ENCODE measurements at places on chromosomes 16 and 17. TPM values are rescaled to one million over a fixed set of nuclear protein-coding genes. Genes with fewer than 3 reads are reported as not detected.

- no peak for DNase-seq
- H3K36me3 ChIP-seq: no peaks in the 10 kb centered on the region
- H3K4me3 ChIP-seq: no peak overlapping the region
- H3K27me3 ChIP-seq: peaks cover 12% of the 10 kb centered on the region
- no peaks in the 10 kb centered on the region for H3K4me1 ChIP-seq
Observed at GRCh38 chr17:32933881-32934280, 5.9 kb downstream of the TMEM98 start.

DNA sequence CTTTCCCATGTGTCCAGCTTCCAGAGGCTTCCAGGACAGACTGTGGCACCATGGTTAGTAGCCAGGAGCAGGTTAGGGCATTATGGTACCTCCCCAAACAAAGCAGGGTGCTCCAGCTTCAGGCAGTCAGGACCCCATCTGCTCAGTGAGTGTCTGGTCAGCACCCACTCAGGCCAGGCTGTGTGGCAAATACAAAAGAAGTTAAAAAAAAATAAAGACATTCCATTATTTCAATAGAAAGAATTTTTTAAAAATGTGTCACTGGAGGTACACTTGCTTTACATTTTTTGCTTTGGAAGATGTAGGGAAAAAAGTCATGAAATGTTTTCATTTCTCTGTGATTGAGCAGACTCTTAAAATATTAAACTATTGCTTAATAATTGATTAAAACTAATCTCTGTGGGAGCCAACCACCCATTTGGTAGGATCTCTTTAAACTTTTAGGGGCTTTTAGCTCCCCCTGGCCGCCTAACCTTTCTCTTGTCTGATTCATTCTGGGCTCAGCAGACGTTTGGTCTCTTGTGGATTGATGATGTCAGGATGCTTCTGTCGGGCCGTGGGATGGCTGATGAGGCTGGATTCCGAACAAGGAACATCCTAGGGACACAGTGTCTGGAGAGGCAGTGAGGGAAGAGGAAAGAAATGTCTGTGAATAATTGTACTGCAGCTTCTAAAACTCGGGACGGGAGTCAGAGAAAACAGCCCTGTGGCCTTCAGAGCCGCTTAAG, 28.4 kb upstream of the NPTX1 start:
- no peak for DNase-seq
- H3K4me3 ChIP-seq: no peak overlapping the region
- H3K4me1 ChIP-seq: no peaks in the 10 kb centered on the region
- H3K27me3 ChIP-seq: no peaks in the 10 kb centered on the region

- H3K27ac ChIP-seq: no peak overlapping the region
- no peak for DNase-seq
- H3K4me1 ChIP-seq: no peaks in the 10 kb centered on the region
Observed at GRCh38 chr16:7505495-7505894, 172.8 kb downstream of the RBFOX1 start.

DNA sequence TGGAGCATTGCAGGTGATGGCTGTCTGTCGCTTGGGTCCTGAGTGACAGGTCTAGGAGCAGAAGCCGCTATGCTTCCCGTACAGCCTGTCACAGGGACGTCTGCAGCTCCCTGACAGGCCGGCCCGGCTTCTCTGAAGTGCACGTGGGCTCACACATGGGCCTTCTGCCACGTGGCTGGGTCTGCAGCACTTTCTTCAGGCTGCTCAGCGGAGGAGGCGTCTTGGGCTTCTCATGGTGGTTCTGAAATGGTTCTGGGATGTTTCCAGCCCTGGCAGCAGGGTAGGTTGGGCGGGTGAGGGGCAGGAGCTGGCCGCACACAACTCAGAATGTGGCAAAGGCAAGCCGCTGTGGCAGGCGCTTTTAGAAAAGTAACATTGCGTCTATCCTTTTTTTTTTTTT, 80.3 kb upstream of the ZNF750 start:
- no peak overlapping the region for H3K27ac ChIP-seq
- H3K27me3 ChIP-seq: no peaks in the 10 kb centered on the region
- H3K36me3 ChIP-seq: peaks cover 20% of the 10 kb centered on the region
- no peak overlapping the region for H3K4me3 ChIP-seq
- no peak for DNase-seq

DNA sequence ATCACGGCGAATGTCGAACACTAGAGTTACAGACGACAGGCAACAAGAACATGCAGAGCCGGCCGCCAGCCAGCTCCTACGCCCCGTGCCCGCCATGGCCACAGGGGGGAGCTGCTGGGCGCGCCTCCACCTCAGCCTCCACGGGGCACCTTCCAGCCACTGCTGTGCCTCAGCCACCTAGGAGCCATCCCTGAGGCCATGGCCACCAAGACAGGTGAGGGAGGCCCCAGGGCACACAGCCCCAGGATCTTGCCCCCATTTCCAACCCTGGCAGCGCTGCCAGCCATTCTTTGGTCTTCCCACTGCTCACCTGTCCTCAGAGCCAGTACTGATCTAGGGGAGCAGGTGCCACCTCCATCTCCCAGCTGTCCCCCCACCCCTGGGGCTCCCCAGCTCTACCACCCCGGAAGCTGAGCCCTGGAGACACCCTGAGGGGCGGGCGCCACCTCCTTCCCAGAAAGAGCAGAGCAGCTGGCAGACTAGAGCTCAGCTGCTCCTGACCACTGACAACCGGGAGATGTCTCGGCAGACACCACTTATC, 11.8 kb downstream of the GNPTG start:
- peak; percentile 62 for DNase-seq
- H3K27me3 ChIP-seq: no peaks in the 10 kb centered on the region

DNA sequence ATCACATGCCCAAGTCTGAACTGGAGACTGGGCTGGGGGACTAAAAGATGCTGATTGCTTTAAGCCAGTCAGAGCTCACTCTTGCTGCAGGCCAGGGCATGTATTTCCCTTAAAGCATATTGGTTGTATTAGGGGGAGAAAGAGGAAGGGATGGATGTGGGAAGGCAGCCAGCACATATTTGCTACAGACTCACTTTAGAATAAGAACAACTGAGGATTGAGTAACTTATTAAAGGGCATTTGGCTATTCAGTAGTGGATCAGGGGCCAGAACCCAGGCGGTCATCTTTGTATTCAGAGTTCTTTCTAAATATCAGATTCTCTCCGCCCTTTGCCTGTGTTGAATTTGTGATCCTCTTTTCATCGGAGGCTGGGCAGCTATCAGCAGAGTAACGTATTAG, 231.7 kb downstream of the HAPSTR1 start:
- H3K36me3 ChIP-seq: no peaks in the 10 kb centered on the region
- no peak overlapping the region for H3K4me3 ChIP-seq
- H3K27me3 ChIP-seq: no peaks in the 10 kb centered on the region
- no peak for DNase-seq
- no peaks in the 10 kb centered on the region for H3K4me1 ChIP-seq
- H3K27ac ChIP-seq: no peak overlapping the region

DNA sequence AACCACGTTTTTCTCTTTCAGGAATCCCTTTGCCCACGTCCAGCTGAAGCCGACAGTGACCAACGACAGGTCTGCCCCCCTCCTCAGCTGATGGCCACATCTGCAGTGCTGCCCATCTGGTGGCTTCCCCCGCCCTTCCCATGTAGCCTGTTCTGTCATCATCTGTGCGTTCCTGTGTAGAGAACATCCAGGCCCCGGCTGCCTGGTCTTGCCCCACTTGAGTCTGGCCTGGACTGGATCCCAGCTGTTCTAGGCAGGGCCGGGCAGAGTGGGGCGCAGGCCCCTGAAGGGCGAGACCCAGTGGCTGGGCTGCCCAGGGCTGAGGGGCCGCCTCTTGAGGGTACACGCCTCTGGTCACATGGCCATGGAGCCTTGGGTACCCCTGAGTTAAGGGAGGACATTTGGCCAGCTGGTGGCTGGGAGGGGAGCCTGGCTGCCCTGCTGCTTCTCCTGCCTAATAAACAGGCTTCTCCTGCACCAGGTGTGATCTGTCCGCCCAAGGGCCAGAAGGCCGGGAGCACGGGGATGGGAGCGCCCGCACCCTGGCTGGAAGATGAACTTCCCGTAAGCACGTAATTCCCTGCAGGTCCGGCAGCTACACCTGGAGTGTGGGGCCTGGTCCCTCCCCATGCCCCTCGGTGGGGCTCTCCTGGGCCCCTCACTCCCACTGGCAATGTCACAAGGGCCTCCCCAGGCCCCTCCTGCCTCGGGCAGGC, 49.4 kb upstream of the PVALEF start:
- peaks cover 15% of the 10 kb centered on the region for H3K4me1 ChIP-seq
- H3K4me3 ChIP-seq: no peak overlapping the region
- no peaks in the 10 kb centered on the region for H3K36me3 ChIP-seq
- H3K27ac ChIP-seq: no peak overlapping the region
- H3K27me3 ChIP-seq: no peaks in the 10 kb centered on the region

DNA sequence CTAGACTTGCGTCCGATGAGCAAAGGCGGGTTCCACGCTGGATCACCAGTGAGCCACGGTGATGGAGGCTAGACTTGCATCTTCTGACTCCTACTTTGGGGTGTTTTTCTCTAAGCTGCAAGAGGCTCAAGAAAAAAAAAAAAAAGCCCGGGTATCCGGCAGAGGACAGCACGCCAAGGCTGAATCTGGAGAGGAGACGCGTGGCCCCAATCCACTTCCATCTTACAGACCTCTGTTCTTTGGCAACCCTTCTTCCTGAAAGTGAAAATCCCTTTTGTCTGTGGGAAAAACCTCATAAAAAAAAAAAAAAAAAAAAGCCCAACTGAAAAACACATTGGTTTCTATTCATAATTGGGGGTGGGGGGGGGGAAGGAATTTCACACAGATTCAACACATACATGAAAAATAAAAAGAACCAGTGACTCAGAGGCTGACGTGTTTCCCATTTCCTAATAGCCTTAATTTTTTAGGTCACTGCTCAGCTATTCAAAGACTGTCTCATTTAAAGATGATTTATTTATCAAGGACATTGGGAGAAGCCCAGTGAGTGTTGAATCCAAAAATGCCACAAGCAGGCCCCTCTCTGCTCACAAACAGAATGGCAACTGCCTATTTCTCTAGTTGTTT, 258.3 kb downstream of the FOXL1 start:
- no peak overlapping the region for H3K27ac ChIP-seq
- no peak overlapping the region for H3K4me3 ChIP-seq
- no peak for DNase-seq
- no peaks in the 10 kb centered on the region for H3K36me3 ChIP-seq
- H3K4me1 ChIP-seq: no peaks in the 10 kb centered on the region

- no peaks in the 10 kb centered on the region for H3K27me3 ChIP-seq
- H3K4me3 ChIP-seq: no peak overlapping the region
- no peak overlapping the region for H3K27ac ChIP-seq
- DNase-seq: no peak
Observed at GRCh38 chr16:47359478-47359877, 101.4 kb downstream of the ITFG1 start.

- no peak overlapping the region for H3K4me3 ChIP-seq
- H3K4me1 ChIP-seq: no peaks in the 10 kb centered on the region
- no peak for DNase-seq
- peaks cover 46% of the 10 kb centered on the region for H3K36me3 ChIP-seq
- no peaks in the 10 kb centered on the region for H3K27me3 ChIP-seq
Observed at GRCh38 chr17:3924512-3925350, 8.5 kb upstream of the P2RX1 start.

DNA sequence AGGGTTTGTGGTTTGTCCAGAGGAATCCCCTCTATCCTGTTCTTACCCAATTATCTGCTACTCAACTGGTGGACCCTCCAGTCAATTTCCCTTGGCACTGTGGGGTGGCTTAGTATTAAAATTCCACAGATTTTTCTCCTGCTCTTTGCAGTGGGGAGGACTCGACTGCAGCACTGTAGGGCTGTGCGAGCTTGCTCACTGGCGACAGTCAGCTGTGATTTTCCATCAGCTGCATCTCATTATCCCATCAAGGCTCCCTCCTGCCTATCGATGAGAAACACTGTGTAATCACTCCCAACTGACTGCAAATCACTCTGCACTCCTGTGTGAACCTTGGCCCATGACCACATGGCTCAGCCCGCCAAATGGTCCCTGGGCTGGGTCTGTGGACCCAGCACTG, 90.5 kb upstream of the MAF start:
- peaks cover 4% of the 10 kb centered on the region for H3K27me3 ChIP-seq
- no peaks in the 10 kb centered on the region for H3K4me1 ChIP-seq
- H3K27ac ChIP-seq: no peak overlapping the region
- DNase-seq: no peak
- no peak overlapping the region for H3K4me3 ChIP-seq

- peaks cover 10% of the 10 kb centered on the region for H3K27me3 ChIP-seq
- H3K4me3 ChIP-seq: no peak overlapping the region
- no peaks in the 10 kb centered on the region for H3K36me3 ChIP-seq
- H3K27ac ChIP-seq: no peak overlapping the region
Observed at GRCh38 chr16:75559564-75560372, 3.7 kb upstream of the TMEM231 start.

DNA sequence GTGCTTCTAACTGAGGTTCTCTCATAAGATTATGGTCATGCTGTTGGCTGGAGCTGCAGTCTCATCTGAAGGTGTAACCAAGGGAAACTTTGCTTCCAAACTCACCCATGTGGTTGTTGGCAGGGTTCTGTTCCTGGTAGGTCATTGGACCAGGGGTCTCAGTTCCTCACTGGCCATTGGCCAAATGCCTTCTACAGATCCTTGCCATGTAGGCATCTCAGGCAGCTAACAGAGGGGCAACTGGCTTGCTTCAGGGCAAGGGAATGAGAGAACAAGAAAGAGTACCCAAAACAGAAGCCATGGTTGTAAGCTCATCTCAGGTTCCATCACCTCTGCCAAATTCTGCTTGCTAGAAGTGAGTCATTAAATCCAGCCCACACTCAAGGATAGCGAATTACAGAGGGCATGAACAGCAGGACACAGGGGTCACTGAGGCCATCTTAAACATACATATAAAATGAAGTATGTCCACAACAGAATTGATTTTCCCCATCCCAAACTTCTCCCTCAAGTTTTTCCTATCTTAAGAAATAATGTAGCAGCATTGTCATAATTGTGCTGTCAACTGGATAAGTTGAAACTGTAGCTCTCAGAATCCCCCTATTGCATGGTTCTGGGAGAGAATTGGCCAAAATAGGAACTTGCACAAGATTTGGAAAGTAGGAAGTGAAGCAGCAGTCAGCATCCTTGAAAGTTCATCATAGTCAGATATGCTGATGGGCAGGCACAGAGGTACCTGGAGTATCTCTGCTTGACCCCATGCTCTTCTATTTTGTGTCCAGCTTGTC, 42.4 kb upstream of the CES5A start:
- H3K4me1 ChIP-seq: no peaks in the 10 kb centered on the region
- DNase-seq: no peak
- H3K27ac ChIP-seq: no peak overlapping the region
- no peak overlapping the region for H3K4me3 ChIP-seq
- no peaks in the 10 kb centered on the region for H3K27me3 ChIP-seq

- H3K27ac ChIP-seq: no peak overlapping the region
- H3K36me3 ChIP-seq: no peaks in the 10 kb centered on the region
- DNase-seq: no peak
- no peaks in the 10 kb centered on the region for H3K27me3 ChIP-seq
- H3K4me1 ChIP-seq: peaks cover 6% of the 10 kb centered on the region
Observed at GRCh38 chr17:4510618-4510941, 11.9 kb downstream of the SPNS2 start.

GRCh38 chr16:77170805-77171204, 20.2 kb upstream of the MON1B start:
- peaks cover 8% of the 10 kb centered on the region for H3K27me3 ChIP-seq
- no peak overlapping the region for H3K4me3 ChIP-seq
- no peak for DNase-seq

NPTX1 gene
- total RNA-seq: 0.07 TPM

WNT9B gene
- total RNA-seq: not detected

OTOA gene
- total RNA-seq: not detected

LITAFD gene
- not detected for total RNA-seq

EPOP gene
- total RNA-seq: 0.59 TPM

PRCD gene
- not detected for total RNA-seq

SBK1 gene
- 20.2 TPM for total RNA-seq

TBC1D3H gene
- total RNA-seq: not detected

TBC1D3I gene
- 1.4 TPM for total RNA-seq

AATK gene
- not detected for total RNA-seq

PDF gene
- total RNA-seq: 4.9 TPM

C16orf92 gene
- total RNA-seq: not detected

REXO5 gene
- 1.7 TPM for total RNA-seq

Measured in CD4-positive, CD25-positive, alpha-beta regulatory T cell (primary cell).